ENCODE measurements at places on chromosomes 16 and 17. TPM values are rescaled to one million over a fixed set of nuclear protein-coding genes. Genes with fewer than 3 reads are reported as not detected.

DNA sequence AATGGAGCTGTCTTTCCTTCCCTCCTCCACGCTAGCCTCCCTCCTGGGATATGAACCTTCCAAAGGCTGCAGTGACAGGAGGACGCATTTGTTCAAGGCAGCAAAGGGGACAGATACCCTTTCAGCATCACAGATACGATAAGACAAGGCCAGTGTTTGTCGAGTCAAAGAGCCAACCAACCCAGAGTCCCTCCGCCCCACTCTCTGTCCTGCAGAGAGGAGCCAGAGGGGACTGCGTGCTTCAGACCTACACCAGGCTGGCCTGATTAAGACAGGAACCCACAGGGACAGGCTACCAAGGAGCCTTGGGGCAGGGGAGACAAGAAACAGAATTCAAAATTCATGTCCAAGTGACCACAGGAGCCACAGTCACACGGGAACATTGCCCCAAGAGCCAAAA lies 72.6 kb upstream of the CDH5 start:
- DNase-seq = no peak

GRCh38 chr17:1834380-1835149 lies 4.8 kb downstream of the RPA1 start:
- DNase-seq = no peak

GRCh38 chr17:21275047-21275578 lies 9.4 kb upstream of the MAP2K3 start:
- DNase-seq = no peak

DNA sequence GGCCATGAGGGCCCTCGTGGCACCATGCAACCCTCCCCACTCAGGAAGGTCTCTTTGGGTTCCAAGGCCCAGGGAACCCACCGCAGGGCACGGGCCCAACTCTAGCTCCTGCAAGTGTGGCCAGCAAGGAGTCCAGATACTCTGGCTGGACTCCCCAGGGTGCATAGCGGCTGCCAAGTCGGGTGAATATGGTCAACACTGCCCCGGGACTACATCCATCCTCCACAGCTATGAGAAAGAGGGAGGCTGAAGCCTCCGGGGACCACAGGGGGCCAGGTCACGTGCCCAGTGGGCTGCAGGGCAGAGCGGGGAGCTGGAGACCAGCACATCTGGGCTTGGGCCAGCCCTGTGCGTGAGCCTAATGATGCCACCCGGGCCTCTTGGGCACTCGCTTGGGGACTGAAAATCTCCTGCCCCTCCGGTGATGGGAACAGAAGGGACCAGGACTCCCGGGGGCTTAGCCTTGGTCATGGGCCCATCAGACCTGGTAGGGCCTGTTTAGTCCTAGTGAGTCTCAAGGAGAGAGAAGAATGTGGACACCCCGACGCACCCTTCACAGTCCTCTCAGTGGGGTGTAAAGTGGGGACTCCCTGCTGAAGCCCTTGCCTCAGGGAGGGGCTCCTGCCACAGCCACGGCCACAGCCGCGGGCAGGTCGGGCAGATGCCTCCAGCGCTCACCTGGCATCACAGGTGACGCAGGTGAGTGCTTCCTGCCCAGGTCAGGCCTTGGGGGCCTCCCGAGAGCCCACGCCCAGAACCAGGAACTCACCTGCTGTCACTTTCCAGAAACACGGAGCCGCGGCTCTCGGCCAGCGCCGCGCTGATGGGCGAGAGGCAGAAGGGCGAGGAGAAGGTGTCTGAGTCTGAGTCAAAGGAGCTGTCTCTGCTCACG lies 26.0 kb downstream of the TBC1D16 start:
- no peak for DNase-seq

DNA sequence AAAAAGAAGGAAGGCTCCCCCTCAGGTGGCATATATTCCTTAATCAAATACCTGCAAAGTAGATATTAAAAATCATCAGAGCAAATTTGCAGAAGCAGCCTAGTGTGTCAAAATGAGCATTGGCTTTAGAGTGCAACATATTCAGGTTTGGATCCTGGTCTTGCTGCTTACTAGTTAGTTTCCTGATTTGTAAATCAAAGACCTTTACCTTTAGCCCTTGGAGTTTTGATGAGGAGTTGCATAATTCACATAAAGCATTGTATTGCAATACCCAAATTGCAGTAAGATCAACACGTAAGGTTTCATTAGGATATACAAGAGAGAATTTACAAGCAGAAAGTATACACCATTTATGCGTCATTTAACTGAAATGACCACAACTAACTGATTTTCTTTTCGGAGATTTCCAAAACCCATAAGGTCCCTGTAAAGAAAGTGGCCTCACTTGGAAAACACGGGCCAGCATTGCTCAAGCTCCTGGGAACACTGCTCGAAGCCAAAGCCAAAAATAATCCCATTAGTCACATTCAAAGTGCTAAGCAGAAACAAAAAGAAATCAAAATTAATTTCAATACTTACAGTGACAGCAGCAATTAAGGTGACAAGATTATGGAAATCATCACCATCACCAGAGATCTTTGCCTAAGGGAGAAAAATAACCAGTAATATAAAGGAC lies 415.9 kb upstream of the ERCC4 start:
- DNase-seq = no peak

DNA sequence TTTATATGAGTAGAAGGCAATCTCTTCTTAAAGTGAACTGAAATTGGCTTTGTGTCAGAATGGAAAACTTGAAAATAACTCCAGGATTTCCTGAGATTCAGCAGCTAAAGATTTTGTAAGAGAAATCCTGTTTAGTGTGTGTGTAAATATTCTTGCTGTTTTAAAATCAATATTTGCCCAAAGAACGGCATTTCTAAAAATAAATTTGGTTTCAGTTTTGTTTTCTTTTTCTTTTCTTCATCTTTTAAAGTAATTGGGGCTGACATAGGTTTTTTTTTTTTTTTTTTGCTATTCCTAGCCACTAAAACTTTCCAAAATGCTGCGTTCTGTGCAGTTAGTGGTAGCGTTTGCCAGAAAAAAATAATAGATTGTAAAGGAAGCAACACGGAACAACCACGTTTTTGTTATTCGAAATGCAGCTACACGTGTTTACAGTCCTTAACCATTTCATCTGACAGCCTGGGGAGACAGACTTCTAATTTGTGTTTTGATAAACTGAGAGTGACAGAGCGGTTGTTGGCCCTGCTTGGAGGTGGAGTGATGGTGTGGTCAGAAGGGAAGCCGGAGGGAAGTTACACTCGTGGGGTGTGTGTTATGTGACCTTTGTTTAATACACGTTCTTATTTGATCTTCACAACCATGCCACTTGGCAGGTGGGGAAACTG lies 21.6 kb upstream of the SMPD3 start:
- no peak for DNase-seq

DNA sequence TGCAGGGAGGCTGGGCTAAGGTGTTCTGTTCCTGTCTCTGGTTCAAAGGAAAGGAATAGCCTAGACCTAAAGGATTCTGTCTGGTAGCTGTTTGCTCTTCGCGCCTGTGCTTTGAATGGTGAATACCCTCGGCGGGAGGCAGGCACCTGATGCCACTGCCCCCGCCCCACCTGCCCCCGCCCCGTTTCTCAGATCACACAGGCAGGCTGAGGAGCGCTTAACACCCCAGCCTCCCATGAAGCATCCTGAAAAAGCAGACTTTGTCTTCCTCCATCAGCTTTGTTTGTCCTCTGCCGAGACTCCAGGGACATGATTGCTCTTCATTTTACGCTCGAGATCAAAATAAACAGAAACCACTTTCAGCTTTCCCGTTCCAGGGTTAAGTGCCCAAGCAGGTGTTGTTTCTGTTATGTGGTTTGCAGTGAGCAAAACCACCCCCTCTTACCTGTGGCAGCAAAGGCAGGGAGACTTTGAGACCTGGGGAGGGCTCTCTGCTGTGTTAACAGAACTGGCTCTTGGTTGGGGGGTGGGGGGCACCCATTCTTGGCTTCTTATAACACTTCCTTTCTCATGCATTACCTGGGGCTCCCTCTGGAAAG lies 452.1 kb downstream of the WWOX start:
- no peak for DNase-seq

DNA sequence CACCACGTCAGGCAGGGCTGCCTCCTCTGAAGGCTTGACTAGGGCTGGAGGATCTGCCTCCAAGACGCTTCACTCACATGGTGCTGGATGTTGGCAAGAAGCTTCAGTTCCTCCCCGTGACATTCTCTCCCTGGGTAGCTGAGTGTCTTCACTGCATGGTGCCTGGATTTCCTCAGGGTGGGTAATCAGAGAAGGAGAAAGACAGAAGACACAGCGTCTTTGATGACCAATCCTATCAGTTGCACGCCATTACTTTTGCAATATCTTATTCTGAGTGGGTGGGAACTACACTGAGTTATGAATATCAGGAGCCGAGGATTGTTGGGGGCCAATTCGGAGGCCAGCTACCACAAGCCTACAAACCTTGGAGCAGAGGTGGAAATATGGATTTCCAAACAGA lies 139.7 kb downstream of the SHISA6 start:
- DNase-seq = no peak

- no peak for DNase-seq
These were observed 13.6 kb downstream of the MRM1 start for GRCh38 chr17:36614933-36615332.

CALB2 gene
- total RNA-seq = under 0.01 TPM

LGALS9B gene
- total RNA-seq = not detected

LLGL2 gene
- 2.2 TPM for total RNA-seq

MT4 gene
- total RNA-seq = not detected

ACSM5 gene
- under 0.01 TPM for total RNA-seq

TP53TG3 gene
- total RNA-seq = not detected

GRAP gene
- total RNA-seq = not detected

CCL7 gene
- total RNA-seq = not detected

MPV17L gene
- 1.3 TPM for total RNA-seq

PRSS27 gene
- 0.97 TPM for total RNA-seq

Data from fibroblast of villous mesenchyme (primary cell).